ENCODE measurements at places on chromosomes 5 and 9.

DNA sequence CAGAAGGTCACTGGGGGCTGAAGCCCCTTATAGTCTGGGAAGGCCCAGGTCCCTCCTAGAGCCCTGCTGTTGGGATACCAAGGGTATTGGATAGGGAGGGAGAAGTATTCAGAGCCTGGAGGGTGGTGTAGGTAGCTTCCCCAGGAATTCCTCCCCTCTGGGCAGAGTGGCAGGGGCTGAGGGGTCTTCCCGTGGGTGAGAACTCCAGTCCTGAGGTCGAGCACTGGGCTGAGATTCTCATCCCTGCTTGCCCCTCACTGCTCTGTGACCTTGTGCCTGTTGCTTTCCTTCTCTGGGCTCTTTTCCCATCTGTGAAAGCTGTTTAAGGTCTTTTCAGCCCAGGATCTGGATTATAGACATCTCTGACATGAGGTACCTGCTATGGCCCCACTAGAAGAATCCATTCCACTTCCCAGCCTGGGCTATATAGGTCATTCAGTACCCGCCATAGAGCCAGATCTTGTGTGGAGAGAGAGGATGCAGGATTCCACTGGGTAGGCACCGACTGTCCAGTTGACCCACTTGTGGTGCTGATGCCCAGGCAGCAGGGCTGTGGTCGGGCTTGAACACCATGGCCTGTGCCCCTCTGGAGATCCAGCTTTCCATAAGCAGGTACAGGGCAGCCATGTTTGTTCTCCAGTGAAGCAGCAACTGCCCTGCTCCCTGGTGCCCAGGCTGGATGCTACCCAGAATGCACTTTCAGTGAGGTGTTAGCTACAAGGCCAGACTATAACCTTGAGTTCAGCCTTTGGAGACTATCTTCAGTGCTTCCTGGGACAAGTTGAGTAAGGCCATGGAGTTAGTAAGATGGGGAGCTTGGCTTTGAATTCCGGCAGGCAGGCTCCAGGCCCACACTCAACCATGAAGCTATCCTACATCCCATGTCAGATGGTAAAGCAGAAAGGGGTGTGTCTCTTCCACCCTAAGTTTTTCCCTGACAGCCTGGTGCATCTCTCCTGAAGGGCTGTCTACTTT is 60.1 kb downstream of the AMBP start:
- no peak for DNase-seq

GRCh38 chr9:137556069-137556838 is 4.6 kb downstream of the MRPL41 start:
- DNase-seq = no peak

GRCh38 chr9:72473474-72474261 is 47.7 kb upstream of the TMC1 start:
- DNase-seq = no peak

- no peak for DNase-seq
Observed at GRCh38 chr5:11064763-11065450, 303.9 kb upstream of the DAP start.

DNA sequence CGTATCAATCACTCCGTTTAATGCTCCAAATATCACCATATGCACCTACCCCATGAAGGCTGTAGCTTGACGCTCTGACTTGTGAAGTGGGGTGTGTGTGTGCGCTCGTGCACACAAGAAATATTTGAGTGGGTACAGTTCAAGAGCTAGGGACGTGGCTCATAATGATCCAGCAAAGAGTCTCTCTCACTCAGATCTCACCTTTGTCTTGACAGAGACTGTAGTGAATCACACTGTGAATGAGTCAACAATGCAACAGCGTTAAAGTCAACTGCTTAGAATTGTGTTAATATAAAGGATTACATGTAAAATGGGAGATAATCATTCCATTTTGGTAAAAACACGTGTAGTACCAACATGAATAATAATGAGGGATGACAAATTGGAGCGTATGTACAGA is 119.4 kb downstream of the MED27 start:
- no peak for DNase-seq

GRCh38 chr5:102971676-102972293 is 148.2 kb downstream of the GIN1 start:
- no peak for DNase-seq

DNA sequence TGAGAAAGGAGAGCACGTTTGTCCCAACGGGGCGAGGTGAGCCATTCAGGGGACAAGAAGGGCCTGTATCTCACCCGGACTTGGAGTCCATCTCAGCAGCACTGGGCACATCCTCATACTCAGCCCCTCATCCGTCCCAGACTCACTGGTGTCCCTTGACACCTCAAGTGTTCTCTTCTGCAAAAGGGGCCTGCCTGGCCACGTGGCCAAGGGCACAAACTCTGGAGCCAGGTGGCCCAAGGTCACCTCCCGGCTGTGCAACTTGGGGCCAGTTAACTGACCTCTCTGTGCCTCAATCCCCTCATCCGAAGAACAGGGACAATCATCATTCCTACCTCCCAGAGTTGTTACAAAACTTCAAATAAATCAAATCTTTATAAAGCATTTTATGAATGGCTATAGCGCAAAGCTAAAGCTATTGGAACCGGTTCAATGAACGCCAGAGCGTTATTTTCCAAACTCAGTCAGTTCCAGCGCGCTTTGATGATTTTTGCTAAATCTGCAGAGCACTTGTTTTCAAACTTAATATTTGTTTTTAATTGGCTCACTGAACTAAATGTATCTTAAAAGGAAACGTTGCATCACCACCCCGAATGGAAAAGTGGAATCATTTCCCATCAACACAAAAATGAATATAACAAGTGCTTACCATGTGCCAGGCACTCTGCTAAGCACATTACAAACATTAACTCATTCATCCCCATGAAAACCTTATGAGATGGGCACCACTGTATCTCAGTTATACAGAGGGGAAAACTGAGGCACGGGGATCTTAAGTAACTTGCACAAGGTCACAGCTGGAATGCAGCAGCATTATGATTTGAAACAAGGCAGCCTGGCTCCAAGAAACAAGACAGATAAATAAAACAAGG is 49.3 kb downstream of the DUSP1 start:
- DNase-seq = no peak

GRCh38 chr9:90729351-90729750 is 72.3 kb upstream of the SYK start:
- DNase-seq = no peak

GRCh38 chr9:128731691-128732090 is 7.8 kb upstream of the ZDHHC12 start:
- DNase-seq = no peak

GRCh38 chr5:33789567-33789957 is 102.2 kb downstream of the ADAMTS12 start:
- no peak for DNase-seq

DNA sequence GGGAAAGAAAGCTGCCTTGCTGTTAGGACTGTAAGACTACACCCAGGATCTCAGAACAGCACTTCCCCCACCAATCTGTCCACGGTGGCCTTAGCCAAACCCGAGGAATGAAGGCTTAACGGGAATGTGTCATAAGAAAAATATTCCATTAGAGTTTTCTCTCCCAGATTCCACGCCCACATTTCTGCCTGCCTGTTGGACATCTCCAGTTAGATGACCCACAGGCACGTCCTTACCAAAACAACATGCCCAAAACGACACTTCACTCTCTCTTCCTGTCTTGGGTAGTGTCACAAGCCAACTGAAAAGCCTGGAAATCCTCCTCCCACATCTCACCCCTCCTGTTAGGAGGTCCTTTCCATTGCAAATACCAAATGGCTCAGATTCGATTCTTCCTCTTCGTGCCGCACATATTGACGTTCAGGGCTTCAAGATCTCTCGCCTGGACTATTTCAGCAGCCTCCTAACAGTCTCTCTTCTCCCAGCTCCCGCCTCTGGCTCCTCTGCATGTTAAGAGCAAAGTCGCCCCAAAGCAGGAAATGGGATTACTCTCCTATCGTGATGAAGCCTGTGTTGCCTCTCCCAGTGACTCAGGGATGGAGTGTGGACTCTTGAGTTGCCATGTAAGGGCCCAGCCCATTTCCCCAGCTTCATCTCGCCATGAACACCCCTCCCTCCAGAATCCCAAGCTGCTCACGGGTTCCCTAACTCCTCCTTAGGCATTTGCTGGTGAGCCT is 159.3 kb downstream of the NR3C1 start:
- DNase-seq = no peak

- peak; percentile 26 for DNase-seq
Observed at GRCh38 chr5:138352722-138353559, 456 bp downstream of the KDM3B start.

DNA sequence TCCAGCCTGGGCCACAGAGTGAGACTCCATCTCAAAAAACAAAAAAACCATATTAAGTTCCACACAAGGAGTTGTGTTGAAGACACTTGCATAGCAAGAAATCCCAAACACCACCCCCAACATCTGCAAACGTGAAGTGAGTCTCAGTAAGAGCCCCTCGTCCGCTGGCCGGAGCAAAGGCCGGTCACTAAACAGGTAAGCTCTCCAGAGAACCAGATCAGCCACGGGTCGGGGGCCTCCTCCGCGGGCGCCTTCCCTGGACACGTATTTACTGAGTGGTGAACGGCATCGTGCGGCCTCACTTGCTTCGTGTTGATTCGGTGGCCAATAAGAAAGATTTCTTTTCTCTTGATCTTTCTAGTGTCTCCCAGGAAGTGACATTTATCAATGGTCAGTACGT is 93.6 kb downstream of the MRPL36 start:
- no peak for DNase-seq

- no peak for DNase-seq
Observed at GRCh38 chr9:136299116-136299515, 4.8 kb downstream of the CCDC187 start.

- no peak for DNase-seq
Observed at GRCh38 chr9:117464941-117465616, 50.2 kb upstream of the ASTN2 start.

GRCh38 chr9:129338724-129339430 is 160.8 kb upstream of the IER5L start:
- DNase-seq = no peak

DNA sequence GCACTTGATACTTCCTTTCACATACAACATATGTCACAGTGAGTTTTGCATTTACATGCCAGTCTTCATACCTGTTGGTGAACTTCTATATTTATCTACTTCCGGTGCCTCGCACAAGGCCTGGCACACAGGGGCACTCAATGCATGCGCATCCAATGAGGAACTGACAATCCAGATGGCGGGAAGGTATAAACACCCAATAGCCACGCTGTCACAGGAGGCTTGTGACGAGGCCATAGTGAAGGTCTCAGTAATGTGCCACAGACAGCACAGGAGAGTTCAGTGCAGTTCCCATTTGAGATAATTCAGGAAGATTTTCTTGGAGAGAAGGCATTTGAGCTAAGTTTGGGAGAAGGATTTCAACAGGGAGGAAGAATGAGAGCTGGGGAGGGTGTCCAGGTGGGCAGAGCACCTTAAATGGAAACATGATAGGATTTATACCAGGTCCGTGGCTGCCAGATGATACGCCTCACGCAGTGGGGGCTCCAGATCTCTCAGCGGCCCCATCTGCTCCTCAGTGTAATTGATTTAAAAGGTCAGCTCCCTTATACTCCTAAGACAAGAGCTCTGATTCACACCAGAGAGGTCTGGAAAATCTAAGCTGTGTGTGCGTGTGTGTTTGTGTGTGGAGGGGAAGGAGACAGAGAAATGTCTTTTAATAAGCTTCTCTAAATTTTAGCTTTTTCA is 206.2 kb downstream of the DCP2 start:
- no peak for DNase-seq

GRCh38 chr9:30846651-30847050 is 1537.8 kb upstream of the ACO1 start:
- DNase-seq = no peak

DNA sequence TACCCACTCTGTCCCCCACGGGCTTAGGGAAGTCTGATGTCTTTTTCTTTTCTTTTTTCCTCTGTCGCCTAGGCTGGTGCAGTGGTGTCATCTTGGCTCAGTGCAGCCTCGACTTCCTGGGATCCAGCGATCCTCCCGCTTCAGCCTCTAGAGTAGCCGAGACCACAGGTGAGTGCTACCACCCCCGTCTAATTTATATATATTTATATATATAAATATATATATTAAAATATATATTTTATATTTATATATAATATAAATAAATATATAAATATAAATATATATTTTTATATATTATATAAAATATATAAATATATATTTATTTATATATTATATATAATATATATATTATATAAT is 3.3 kb upstream of the ANXA2R start:
- DNase-seq = no peak

- no peak for DNase-seq
Observed at GRCh38 chr9:104555521-104555920, 13.4 kb upstream of the OR13C8 start.

DNA sequence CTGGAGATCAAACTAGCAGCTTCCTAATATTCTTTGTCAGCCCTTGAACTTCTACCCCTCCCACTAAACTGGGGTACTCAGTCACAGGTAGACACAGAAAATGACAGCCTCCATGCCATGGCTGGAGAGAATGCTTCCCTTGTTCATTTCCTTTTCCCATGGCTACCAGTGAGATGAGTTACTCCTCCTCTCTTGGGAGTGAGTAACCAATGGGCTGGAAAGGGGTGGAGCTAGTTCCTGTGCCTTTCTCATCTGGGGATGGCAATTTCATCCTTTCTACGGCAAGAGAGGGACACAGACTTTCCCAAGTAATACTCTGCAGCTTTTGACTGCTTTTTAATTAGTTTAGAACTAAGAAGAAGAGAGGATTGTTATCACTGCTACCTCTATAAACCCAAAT is 1045.6 kb upstream of the WWC1 start:
- DNase-seq = no peak

DNA sequence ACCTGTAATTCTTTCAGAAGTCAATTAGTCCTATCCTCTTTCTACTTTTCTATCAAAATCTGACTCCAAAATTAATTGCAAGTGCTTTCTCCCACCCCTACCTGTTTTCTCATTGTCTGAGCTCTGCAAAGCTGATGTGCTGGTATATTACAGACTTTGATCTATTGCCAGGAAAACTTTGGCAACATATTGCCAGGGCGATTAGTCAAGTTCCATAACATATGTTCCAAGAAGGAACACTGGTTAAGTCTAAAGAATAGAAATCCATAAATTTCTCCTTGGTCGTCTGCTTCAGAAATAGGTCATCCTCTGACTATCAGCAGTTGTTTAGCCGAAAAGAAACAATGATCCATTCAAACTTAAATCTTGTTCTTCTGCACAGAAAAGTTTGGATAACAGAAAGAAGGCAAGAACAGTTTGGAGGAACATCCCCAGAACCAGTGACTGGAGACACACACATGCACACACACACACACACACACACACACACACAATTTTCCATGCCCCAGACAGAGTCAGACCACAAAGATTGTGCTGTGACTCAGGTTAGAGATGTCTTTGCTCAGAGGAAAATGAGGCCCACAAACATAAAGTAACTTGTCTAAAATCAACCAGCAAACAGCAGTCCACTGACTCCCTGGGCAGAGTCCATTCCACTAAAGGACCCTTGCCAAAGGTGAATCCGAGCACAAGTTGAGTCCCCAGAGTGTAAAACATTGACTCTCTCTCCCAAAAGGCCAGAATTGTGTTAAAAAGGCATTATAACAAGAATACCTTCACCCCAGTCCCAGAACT is 202.1 kb downstream of the DEPDC1B start:
- no peak for DNase-seq

DNA sequence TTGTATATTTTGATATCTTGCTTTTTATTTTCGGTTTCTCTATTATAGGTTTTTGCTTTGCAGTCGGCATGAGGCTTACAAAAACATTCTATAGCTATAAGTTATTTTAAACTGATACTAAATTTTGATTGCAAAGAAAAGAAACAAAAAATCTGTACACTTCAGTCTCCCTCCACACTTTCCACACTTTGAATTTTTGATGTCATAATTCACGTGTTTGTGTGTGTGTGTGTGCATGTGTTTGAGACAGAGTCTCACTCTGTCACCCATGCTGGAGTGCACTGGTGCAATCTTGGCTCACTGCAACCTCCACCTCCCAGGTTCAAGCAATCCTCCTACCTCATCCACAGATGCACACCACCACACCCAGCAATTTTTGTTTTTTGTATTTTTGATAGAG is 124.9 kb downstream of the MRPS30 start:
- no peak for DNase-seq

All from NCI-H2227 treated with DMSO at 0.1 percent for 48 hours (cell line).